NCI-H2227 treated with DMSO at 0.1 percent for 48 hours (cell line): ENCODE measurements at places on chromosomes 6 and 20.

DNA sequence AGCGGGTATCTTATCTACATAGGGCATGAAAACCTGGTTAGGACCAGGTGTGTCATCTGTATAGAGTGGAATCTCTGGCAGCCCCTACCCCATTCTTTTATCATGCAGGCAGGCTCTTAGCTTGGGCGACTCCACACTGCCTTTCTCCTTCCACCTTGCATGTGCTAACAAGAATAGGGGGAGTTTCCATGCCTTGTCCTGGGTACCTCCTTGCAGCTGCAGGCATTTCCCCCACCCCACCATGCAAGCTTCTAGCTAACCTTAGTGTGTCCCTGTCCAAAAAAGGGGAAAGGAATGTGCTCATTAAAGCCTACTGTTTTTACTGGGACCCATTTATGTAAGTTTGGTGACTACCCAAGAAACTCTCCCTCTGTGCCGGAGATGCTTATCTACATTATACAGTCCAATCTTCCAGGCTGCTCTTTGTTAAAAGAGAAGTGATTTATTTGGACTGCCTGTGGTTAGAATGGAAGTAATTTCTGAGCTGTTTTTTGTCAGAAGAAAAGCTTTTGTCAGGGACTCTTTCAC lies 10.5 kb upstream of the CEP43 start:
- DNase-seq = no peak

GRCh38 chr20:3843490-3843889 lies 3.1 kb upstream of the MAVS start:
- no peak for DNase-seq

- DNase-seq = no peak
These were observed 30.0 kb upstream of the TGM2 start for GRCh38 chr20:38194971-38195504.

GRCh38 chr6:103719545-103719944 lies 1140.2 kb downstream of the HACE1 start:
- DNase-seq = no peak

DNA sequence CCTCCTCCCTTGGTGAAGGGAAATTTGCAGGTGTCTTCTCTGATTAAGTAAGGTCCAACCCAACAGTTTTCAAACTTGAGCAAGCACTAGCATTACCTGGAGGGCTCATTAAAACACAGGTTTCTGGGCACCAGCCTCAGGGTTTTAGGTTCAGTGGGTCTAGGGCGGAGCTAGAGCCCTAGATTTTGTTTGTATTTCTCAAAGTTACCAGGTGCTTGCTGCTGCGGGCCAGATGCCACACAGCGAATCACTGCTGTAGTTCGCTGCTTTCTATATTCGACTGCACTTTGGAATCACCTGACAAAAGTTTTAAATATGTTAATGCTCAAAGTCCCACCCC lies 869 bp downstream of the COL21A1 start:
- DNase-seq = no peak

DNA sequence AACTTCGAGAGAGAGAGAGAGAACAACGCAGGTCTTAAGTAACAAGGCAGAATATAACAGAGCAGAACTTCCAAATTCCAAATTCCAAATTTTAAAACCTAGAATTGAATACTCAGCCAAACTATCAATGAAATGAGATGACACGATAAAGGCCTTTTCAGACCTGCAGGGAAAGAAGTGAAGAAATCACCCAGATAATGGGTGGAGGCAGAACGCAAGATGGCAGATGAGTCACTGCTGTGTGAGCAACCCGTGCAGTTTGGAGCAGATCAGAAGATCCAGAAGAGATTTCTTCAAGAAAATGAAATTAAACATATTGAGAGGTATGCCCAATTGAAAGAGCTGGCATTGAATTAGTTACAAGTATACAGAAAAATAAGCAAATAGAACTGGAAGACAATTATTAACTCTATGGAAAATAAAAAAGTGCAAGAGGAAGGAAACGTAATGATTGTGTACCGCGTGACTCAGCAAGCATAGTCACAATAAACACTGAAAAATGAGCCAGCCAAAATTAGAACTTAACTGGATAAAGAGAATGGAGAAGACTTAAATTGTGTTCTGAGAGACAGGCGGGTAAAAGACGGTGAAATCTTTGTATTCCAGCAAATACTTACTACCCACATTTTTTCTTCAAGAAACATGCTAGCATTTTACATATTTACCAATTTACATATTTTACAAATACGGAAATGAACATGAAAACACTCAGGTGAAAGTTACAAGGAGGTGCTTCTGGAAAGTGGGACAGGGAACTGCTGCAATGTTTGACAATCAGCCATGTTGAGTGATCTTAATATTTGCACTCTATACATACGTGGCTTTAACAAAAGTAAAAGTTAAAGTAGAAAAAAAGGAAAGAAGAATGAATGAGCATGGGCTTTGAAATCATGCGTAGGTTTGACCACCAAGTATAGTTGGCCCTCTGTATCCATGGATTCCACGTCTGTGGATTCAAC lies 87.9 kb upstream of the CDYL start:
- DNase-seq = peak; percentile 3

DNA sequence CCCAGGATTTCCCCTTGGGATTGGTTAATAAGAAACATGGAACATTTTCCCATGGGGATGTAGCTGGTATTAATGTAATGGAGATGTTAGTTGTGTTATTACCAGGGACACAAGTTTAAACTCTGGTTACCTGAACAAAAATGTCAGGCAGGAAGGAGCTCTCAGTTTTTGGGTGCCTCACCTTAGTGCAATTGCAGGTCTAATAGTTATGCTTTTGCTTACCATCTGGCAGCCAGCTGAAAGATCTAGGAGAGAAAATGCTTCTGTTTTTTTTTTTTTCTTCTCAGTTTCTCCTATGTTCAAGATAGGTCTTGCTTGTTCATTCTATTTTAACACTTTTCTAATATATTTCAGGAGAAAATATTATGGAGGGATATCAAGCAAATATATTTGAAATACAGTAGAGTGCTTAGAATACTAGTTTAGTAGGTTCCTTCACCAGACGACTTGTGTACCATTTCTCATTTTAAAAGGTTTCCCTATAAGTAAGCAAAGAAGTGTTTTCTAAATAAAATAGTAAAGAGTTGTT lies 4.2 kb upstream of the UBE2J1 start:
- DNase-seq = no peak

GRCh38 chr6:20242397-20242796 lies 30.1 kb upstream of the MBOAT1 start:
- no peak for DNase-seq

DNA sequence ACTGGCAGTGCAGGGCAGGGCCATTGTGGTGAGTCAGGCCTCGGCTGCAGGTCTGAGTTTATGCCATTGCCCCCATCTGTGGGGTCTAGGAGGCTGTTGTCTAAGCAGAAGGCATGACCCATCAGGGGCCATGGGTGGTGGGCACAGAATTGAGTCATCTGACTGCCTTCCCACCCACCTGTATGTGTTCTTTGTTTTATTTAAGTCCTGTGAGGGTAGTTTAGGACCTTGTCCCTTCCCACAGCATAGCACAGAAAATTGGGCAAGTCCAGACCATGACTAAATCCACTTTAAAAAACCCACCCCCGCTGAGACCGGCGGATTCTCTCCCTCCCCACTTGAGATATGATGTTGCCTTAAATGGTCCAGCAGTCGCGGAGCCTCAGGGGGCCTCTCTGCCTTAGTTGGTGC lies 40.3 kb downstream of the ERMARD start:
- DNase-seq = no peak

- DNase-seq = peak; percentile 43
These were observed 40.2 kb downstream of the INSM1 start for GRCh38 chr20:20407891-20408805.

- DNase-seq = no peak
These were observed 98.5 kb downstream of the ARMC2 start for GRCh38 chr6:108946695-108947094.

- DNase-seq = no peak
These were observed 276.4 kb downstream of the PRL start for GRCh38 chr6:22020299-22021003.

- no peak for DNase-seq
These were observed 5.4 kb upstream of the TCF15 start for GRCh38 chr20:615514-615913.

DNA sequence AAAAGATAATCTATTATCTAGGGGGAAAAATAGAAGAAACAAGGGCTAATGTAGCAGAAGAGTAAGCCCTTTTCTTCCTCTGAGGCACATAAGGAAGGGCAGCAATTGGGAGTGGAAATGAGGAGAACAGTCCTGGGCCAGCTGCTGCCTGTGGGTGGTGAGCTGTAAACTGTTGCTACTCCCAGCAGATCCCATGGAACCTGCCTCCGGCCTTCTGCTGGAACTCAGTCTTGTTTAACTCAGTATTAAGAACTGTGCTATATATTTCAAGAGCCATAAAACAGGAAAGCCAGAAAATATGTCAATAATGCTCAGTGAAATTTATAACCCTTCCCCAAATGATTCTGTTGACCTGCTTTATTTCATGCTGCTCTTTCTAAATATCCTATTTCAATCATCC lies 464.2 kb downstream of the COL12A1 start:
- no peak for DNase-seq
